Trophoblast cell (in vitro differentiated cells and primary cell): ENCODE measurements at places on chromosomes 1 and 21.

DNA sequence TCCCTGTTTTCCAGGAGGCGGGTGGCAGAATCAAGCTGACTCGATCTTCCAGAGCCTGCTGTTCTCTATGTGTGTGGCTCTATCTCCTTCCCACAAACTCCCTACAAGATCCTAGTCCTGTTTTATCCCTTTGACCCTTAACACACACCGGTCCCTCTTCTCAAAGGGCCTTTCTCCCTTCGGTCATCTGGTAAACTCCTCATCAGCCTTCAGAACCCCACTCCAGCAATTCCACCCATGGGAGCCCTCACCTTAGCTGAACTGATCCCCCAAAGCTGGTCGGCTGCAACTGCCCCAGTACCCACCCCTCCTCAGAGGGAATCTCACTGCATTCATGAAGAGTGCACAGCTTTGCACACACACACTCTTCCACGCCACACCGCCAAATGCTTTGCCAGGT, 184.9 kb downstream of the IGSF21 start:
- H3K36me3 ChIP-seq, result no peaks in the 10 kb centered on the region
- H3K4me3 ChIP-seq, result no peak overlapping the region
- H3K27me3 ChIP-seq, result no peaks in the 10 kb centered on the region
- no peak overlapping the region for H3K27ac ChIP-seq
- H3K4me1 ChIP-seq, result no peaks in the 10 kb centered on the region

GRCh38 chr21:37032877-37033471, 26.5 kb downstream of the RIPPLY3 start:
- no peaks in the 10 kb centered on the region for H3K4me1 ChIP-seq
- H3K27ac ChIP-seq, result no peak overlapping the region
- no peak overlapping the region for H3K4me3 ChIP-seq

GRCh38 chr1:35481229-35481628, 76.0 kb downstream of the KIAA0319L start:
- peaks cover 2% of the 10 kb centered on the region for H3K36me3 ChIP-seq
- H3K27ac ChIP-seq, result no peak overlapping the region
- DNase-seq, result no peak
- H3K27me3 ChIP-seq, result no peaks in the 10 kb centered on the region
- no peak overlapping the region for H3K4me3 ChIP-seq

DNA sequence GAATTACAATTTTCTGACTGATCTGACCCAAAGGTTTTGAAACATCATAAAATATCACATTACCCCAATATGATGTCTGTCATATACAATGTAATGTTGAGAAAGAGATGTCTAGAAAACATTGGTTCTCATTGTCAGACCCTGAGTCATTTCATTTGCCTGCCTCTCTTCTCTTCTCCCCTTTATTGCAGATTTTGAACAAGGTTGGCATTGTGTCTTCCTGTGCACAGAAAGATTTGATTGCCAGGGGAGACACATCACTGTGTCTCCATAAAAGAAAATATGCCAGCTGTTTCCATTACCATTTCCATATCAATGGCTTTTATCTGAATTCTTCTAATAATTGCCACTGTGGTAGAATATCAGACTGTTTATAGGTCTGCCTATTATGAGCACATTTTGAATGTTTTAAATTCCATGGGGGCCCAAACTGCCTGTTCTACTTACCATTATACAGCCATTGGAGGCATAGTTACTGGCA, 65.6 kb downstream of the IFI44 start:
- no peaks in the 10 kb centered on the region for H3K4me1 ChIP-seq
- no peak overlapping the region for H3K4me3 ChIP-seq
- H3K27me3 ChIP-seq, result no peaks in the 10 kb centered on the region
- no peaks in the 10 kb centered on the region for H3K36me3 ChIP-seq
- no peak for DNase-seq
- H3K27ac ChIP-seq, result no peak overlapping the region

DNA sequence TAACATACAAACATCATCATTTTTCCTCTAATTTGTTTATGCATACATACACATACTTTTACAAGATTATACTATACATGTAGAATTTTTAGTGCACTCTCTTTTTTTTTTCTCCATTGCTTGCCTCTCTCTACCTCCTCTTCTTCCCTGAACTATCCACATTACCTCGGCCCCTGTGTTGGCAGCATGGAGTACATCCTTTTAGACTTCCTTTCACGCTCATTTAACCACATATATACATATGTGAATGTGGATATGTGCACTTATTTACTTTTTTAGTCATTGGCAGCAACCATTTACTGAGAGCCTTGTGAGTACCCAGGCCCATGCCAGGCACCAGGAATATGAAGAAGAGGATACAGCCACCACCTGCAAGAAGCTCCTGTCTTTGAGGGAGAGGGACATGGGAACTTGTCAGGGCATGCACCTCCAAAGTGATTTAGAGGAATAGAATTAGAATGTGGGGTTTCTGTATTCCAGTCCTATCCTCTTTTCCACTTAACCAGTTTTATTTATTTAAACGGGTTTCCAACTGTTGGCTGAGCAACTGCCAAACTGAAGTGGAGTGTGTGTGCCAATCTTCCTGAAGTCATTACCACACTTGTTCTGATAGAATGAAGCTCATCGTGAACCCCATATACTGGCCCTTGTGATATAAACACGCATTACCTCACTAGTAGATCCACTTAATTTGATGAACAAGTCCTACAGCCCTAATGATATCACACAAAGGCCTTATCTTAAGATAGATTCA, 212.6 kb downstream of the TNR start:
- H3K4me1 ChIP-seq, result no peaks in the 10 kb centered on the region
- H3K36me3 ChIP-seq, result no peaks in the 10 kb centered on the region
- no peaks in the 10 kb centered on the region for H3K27me3 ChIP-seq
- H3K27ac ChIP-seq, result no peak overlapping the region
- no peak overlapping the region for H3K4me3 ChIP-seq

DNA sequence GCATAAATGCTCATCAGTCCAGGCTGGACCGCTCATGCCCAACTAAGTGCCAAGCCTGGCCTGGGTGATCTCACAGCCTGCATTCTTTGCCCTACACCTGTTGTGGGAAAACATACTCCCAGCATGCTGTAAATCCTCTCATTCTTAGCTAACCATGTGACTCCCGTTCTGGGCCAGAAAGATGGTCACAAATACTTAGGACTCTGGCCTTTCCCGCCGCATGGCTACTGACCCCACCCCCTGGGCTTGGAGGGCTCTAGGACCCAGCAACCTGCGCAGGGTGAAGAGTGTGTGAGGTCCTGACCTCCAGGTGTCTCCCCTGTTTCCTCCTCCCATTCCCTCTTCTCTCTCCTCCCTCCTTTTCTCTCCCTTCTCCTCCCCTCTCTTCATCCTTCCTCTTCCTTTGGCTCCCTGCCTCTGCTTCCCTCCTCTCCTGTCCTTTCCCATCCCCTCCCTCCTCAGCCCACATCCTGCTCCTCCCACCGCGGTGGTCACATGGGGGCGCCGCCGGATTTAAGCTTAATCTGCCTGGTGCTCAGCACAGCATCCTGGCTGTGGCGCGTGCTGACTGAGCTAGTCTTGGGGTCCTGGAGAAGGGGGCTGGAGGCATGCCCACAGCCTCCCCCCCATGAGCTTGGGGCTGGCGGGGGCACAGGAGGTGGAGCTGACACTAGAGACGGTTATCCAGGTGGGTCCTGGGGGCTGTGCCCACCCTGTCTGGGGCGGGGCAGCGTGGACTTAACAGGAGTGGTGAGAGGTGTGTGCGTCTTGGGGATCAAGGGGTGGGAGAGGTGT, at the start of gene CROCC:
TSS of gene CROCC (plus strand) at position 541 of the 795 bp plus-strand sequence. CDS start at position 629, 88 bp downstream.
- no peak for DNase-seq
- H3K27ac ChIP-seq, result no peak within 1 kb of the TSS
- no peak within 1 kb of the TSS for H3K4me3 ChIP-seq
- no peaks in the 10 kb centered on the region for H3K4me1 ChIP-seq

GRCh38 chr1:67677408-67677807, 7.6 kb upstream of the GADD45A start:
- DNase-seq, result no peak
- H3K36me3 ChIP-seq, result no peaks in the 10 kb centered on the region
- no peaks in the 10 kb centered on the region for H3K27me3 ChIP-seq
- H3K4me3 ChIP-seq, result no peak overlapping the region

- no peaks in the 10 kb centered on the region for H3K4me1 ChIP-seq
- H3K4me3 ChIP-seq, result no peak overlapping the region
- no peaks in the 10 kb centered on the region for H3K27me3 ChIP-seq
- no peak overlapping the region for H3K27ac ChIP-seq
- H3K36me3 ChIP-seq, result no peaks in the 10 kb centered on the region
Observed at GRCh38 chr1:38589036-38589435, 270.5 kb downstream of the RRAGC start.

DNA sequence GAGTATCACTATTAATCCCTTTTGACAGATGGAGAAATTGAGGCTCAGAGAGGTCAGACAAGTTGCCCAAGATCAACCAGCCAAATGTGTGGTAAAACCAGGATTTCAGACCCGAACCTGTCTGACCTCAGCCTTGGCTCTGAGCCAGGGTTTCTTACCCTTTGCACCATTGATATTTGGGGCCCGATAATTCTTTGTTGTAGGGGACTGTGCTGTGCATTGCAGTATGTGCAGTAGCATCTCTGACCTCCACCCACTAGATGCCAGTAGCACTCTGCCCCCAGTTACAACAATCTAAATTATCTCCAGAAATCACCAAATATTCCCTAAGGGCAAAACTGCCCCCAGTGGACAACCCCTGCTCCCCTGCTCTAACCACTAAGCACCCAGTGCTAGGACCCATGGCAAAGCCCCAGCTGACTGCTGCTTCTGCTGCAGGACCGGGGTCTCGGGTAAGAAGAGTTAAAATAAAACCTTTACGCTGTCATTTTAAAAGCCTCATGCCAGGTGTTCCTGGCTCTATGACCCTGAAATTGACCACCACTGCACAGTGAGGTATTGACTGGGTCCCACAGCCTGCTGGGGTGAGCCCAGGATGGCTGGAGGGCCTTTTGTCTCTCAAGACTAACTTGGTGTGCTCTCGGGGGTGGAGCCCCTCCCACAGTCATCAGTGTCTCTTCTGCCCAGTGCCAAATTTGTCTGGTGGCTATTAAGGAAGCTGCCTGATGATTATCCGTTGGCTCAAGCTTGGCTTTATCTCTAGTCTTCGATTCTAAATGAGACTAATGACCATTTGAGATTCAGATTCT, 5.6 kb upstream of the MAN1C1 start:
- peaks cover 7% of the 10 kb centered on the region for H3K27me3 ChIP-seq
- no peak overlapping the region for H3K4me3 ChIP-seq
- no peak for DNase-seq
- H3K27ac ChIP-seq, result no peak overlapping the region
- peaks cover 2% of the 10 kb centered on the region for H3K4me1 ChIP-seq
- no peaks in the 10 kb centered on the region for H3K36me3 ChIP-seq

DNA sequence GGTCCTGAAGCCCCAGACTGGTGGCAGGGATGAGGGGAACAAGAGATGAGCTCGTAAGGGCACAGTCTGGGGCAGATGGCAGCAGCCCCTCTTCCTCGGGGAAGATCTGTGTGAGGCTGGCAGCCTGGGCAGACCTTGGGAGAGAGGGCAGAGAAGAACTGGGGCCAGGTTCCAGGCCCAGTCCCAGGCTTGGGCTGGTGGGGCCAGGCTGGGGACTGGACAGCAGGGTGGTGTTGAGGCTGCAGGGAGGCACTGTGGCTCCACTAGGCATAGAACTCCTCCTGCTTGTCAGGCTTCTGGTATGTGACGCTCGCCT, 35.7 kb downstream of the SDC3 start:
- peaks cover 36% of the 10 kb centered on the region for H3K36me3 ChIP-seq
- peak overlapping the region; percentile 25 for H3K4me3 ChIP-seq
- H3K27me3 ChIP-seq, result no peaks in the 10 kb centered on the region
- no peak overlapping the region for H3K27ac ChIP-seq
- DNase-seq, result no peak

DNA sequence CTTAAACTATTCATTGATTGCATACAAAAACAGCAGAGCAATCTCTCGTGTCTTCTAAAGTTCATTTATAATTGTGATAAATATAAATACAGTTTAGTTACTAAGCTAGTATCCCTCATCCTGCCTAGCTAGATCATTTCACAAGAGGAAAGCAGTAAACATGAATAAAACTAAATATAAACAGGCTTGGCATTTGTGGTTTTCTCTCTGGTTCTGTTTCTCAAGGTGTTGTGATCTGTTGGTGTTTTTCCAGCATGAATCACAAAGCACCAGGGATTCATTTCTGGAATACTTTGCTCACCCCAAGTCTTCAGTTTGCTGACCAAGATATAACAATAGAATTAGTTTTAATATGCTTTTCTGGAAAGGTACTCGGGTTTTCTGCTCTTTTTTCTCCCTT, 32.7 kb upstream of the GLIS1 start:
- no peaks in the 10 kb centered on the region for H3K27me3 ChIP-seq
- H3K4me3 ChIP-seq, result no peak overlapping the region
- H3K36me3 ChIP-seq, result peaks cover 2% of the 10 kb centered on the region
- no peak overlapping the region for H3K27ac ChIP-seq
- DNase-seq, result no peak

GRCh38 chr1:119987686-119988085, 81.8 kb downstream of the NOTCH2 start:
- H3K27me3 ChIP-seq, result no peaks in the 10 kb centered on the region
- no peak for DNase-seq
- no peaks in the 10 kb centered on the region for H3K4me1 ChIP-seq

DNA sequence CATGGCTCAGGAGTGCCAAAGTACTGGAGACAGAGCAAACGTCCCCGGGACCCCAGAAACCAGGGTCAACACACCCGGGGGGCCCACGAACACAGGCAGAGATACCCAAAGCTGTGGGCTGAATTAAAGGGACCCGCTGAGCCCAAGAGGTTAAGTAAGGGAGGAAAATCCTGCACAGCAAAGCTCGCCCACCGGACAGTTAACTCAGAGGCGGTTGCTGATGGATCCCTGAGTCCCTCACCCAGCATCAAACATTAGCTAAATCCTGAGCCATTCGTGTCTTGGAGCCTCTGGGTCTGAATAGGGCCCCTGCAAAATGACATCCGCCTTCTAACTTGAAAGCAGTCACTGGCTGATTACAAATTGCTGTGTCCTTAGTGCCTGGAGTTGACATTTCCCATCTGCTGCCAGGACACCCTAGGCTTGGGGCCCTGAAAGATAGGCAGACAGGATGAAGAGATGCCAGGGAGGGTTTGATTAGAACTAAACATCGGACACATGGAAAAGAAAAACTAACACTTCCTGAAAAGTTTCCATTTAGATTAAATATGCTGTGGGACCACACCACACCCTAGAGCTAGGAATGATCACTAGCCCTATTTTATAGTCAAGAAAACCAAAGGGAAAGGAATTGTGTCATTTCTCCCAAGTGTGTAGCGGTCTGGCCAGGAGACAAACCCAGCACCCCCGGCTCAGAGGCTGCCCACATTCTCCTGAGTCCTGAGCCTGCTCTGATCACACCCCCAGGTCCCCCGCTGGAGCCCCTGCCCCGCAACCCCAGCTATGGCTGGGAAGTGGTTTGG, 239.3 kb downstream of the NPHP4 start:
- DNase-seq, result no peak
- no peaks in the 10 kb centered on the region for H3K4me1 ChIP-seq
- no peak overlapping the region for H3K4me3 ChIP-seq
- H3K27ac ChIP-seq, result no peak overlapping the region
- no peaks in the 10 kb centered on the region for H3K36me3 ChIP-seq

DNA sequence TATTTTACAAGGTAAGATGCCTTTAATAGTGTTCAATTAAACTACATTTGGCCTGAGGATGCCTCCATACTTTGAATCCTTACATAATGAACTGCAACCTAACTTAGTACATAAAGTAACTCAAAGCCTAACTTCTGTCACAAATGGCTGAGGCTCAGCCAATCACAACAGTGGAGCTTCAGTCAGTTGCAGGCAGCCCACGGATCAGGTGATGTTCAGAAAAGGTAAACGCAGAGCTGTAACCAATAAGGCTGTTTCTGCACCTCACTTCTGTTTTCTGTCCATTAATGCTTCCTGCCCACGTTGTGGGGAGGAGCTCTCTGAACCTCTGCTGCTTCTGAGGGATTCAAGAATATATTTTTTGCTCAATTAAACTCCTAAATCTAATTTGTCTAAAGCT, 94.8 kb upstream of the KIAA0040 start:
- DNase-seq, result no peak
- no peak overlapping the region for H3K4me3 ChIP-seq
- H3K4me1 ChIP-seq, result no peaks in the 10 kb centered on the region
